Stimulated activated CD8-positive, alpha-beta memory T cell treated with anti-CD3 and anti-CD28 coated beads, Interleukin-4, amount 100 ng/mL, for 1 hour (primary cell): ENCODE measurements at places on chromosomes 1 and 21.

DNA sequence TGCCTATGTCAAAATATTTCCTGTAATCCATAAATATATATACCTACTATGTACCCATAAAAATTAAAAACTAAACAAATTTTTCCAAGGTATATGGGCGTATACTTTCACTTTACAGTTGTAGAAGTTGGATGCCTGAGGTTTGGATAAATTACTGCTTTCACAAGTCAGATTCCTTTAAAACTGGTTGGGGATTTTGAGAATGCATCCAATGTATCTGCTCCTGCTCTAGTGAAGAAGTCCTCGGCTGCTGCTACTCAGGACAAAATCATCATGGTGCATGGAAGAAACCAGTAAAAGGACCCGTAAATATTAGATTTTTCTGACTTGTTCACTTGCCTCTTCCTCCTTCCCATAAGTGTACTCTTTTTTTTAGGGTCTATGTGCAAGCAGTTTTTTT lies 841.1 kb downstream of the USP25 start:
- no peak for DNase-seq

- DNase-seq, result no peak
Observed at GRCh38 chr1:35737120-35737519, 18.4 kb upstream of the C1orf216 start.

GRCh38 chr1:29237129-29237821 lies 953 bp downstream of the PTPRU start:
- no peak for DNase-seq

DNA sequence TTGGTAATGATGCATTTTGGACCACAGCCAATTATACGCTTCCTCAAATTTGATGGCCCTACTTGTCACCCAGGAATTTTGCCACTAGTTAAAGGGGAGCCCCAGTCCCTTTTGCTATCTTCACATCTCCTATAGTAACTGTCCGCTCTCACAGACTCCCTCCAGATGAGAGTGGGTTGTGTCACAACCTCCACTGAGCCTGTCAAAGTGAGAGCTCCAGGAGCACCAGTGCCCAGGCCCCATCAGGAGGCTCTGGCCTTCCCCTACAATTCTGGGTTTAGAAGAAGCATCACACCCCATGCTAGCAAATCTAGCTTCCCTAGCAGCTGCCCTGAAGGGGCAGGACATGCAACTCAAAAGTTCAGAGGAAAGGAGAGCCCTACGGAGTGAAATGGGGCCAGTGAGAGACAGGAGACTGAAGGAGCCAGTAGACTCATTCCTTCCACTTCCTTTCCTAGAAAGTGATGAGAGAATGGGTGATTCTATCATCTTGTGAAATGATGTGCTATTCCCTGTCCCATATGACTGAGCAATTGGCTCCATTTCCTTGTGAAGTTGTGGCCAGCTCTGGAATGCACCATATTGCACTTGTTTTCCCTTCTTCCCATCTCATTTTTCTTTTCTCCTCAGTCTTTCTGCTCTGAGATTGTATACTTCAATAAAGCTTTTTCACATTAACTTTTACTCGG lies 541.3 kb downstream of the DPYD start:
- no peak for DNase-seq

- no peak for DNase-seq
Observed at GRCh38 chr1:205444300-205444930, 11.4 kb downstream of the BLACAT1 start.
